ENCODE measurements at places on chromosomes 6 and 20.

GRCh38 chr6:155678361-155678760 is 222.7 kb upstream of the NOX3 start:
- no peak for DNase-seq

DNA sequence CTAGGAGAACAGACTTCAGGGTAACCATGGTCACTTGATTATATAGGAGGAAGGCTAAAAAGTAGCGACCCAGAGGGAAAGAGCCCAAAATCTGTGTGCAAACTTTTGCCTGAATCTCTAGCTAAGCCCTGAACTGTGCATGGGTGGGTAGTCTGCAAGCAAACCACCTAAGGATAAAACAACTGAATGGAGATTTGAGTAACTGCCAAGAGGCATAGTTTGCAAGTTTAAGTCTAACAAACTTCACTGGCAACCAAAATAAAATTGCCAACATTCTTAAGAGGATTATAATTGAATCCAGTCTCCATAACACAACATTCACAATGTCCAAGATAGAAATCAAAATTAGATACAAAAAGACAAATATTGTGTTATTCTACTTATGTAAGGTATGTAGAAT is 192.0 kb upstream of the PLN start:
- no peak for DNase-seq

DNA sequence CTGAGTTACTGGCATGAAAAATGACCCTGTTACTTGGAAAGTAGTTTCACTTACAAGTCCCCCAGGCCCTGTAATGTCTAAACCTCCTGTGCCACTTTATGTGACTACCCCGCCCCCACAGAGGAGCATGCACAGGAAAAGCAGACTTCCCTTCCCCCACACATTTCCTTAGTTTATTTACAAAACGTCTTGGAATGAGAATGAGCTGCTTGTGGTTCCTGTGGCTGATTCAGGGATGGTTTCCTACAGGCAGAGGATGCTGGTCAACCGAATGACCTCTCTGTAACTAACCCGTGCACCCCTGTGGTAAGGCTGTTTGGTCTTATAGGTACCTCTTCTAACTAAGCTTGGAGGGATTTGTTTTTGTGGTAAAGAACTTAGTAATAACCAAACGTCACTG is 28.5 kb downstream of the RSPO3 start:
- DNase-seq: no peak

DNA sequence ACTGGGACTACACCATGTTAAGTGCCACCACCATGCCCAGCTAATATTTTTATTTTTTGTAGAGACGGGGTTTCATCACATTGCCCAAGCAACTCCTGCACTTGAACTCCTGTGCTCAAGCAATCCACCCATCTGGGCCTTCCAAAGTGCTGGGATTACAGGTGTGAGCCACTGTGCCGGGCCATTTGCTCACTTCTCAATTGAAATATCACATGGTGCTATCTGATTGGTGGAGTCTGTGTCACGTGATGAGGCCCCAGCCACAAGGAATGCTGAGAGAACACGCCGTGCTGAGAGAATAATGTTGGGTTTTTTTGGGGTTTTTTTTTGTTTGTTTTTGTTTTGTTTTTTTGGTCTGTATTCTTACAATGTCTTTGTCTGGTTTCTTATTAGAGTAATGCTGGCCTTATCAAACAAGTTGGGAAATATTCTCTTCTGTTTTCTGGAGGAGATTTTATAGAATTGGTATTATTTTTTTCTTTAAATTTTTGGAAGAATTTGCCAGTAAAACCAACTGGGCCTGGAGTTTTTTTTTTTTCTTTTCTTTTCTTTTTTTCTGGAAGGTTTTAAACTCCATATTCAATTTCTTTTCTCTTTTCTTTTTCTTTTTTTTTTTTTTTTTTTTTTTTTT is 183.2 kb upstream of the KCNG1 start:
- DNase-seq: no peak

GRCh38 chr6:38067263-38067980 is 247.9 kb downstream of the ZFAND3 start:
- DNase-seq: no peak

DNA sequence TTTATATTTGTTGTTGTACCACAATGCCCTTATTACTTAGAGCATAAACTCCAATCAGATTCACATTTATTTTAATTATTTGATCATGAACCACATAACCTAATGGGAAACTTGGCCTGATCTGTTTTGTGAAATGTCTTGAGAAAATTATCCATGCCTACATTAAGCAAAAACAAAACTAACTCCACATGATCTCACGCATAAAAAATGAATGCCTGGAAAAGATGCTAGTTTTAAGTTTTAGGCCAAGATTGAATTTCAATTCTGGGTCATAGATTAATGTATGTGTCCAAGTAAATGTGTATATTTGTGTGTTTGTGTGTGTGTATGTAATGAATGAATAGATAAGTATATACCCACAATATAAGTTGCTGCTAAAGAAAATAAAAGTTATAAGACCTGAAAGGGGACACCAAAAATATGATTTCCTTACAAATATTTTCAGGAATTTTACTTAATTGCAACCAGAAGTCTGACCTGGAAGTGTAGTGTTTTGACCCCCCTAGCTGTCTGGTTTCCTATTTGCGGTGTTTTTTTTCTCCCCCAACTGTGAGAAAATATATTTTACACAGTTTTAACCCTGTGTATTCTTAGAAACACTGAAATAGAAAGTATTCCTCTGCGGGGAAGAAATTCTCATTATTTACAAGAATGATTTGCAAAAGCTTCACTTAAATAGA is 97.2 kb downstream of the JAG1 start:
- no peak for DNase-seq

GRCh38 chr6:57262488-57262887 is 40.4 kb upstream of the RAB23 start:
- DNase-seq: no peak

GRCh38 chr6:3186974-3187382 is 29.6 kb upstream of the TUBB2A start:
- no peak for DNase-seq

GRCh38 chr20:50286609-50287008 is 96.0 kb downstream of the CEBPB start:
- DNase-seq: no peak

DNA sequence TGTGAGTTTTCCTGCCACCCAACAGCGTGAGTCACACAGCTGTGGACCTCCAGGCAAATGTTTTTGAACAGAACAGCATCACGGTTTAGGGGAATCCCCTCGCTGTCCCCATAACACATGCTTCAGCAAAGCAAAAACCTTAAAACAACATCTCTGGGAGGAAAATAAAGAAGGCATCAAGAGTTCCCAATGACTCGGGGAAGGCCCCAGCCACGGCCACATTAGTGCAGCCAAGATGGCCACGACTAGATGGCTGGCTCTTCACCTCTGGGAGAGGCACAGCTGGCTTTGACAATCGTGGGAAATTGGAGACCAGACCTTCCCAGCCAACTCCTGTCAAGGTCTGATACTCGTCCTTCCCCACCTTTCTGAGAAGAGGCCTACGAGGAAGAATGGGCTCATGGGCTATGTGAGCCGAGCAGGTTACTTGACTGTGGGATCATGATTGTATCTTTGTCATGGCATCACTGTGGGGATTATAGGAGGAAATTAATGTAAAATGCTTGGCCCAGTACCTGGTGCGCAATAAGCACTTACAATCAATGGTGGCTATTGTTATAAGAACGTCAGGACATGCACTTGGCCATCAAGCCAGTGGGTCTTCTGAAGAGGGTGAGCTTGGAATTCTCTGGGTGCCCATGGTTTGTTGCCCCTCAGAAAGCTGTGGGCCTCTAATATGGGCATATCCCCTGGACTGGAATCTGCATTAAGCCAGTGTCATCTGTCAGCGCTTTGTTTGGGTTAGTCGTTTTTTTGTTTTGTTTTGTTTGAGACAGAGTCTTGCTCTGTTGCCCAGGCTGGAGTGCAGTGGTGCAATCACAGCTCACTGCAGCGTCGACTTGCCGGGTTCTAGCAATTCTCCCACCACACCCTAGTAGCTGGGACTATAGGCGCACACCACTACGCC is 43.6 kb downstream of the FGD2 start:
- peak; percentile 87 for DNase-seq
